Cardiac septum (tissue), 1 donor: ENCODE measurements at places on chromosomes 5 and 9. TPM values are rescaled to one million over a fixed set of nuclear protein-coding genes. Genes with fewer than 3 reads are reported as not detected.

The TMEM252 gene
- not detected for total RNA-seq

The MYMK gene
- not detected for total RNA-seq

The RANBP3L gene
- 0.51 TPM for total RNA-seq

The NDFIP1 gene
- 58.8 TPM for total RNA-seq

The PCDHA6 gene
- total RNA-seq = 0.11 TPM

The HAPLN1 gene
- 0.94 TPM for total RNA-seq

The UCK1 gene
- total RNA-seq = 23.9 TPM

The PCDHGA10 gene
- total RNA-seq = 11.0 TPM
